ENCODE measurements at places on chromosomes 11 and 22.
A peak's percentile ranks its signal among the peaks of the same experiment; 100 is the strongest.

GRCh38 chr22:29840498-29840897 is 2.4 kb upstream of the ASCC2 start:
- H3K27me3 ChIP-seq = no peaks in the 10 kb centered on the region
- H3K4me1 ChIP-seq = peaks cover 27% of the 10 kb centered on the region
- H3K27ac ChIP-seq = no peak overlapping the region
- no peak for DNase-seq
- H3K4me3 ChIP-seq = no peak overlapping the region

DNA sequence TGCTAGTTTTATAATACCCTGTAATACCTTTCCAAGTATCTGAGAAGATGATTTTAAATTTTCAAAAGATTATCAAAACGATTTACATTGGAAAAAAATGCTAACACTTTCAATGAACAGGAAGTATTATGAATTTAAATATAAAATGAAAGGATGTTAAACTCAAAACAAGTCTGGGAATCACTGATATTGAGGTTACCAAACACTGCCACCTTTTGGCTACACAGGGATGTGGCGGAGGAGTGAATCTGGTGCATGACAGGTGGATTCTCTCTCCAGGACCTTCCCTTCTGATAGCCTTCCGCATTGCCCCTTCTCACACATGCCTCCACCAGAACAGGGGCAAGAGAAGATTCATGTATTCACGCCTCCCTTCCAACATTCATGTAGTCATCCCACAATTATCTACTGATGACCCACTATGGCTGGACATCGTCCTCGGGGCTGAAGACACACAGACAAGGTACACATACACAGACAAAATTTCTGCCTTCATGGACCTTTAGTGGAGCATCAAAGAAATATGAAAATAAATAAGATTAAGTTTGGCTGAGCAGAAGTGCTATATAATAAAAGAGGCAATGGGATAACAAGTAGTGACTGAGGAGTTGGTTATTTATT is 34.7 kb downstream of the ATG16L2 start:
- H3K36me3 ChIP-seq = peaks cover 13% of the 10 kb centered on the region
- H3K27ac ChIP-seq = no peak overlapping the region
- peaks cover 4% of the 10 kb centered on the region for H3K4me1 ChIP-seq
- H3K4me3 ChIP-seq = no peak overlapping the region

DNA sequence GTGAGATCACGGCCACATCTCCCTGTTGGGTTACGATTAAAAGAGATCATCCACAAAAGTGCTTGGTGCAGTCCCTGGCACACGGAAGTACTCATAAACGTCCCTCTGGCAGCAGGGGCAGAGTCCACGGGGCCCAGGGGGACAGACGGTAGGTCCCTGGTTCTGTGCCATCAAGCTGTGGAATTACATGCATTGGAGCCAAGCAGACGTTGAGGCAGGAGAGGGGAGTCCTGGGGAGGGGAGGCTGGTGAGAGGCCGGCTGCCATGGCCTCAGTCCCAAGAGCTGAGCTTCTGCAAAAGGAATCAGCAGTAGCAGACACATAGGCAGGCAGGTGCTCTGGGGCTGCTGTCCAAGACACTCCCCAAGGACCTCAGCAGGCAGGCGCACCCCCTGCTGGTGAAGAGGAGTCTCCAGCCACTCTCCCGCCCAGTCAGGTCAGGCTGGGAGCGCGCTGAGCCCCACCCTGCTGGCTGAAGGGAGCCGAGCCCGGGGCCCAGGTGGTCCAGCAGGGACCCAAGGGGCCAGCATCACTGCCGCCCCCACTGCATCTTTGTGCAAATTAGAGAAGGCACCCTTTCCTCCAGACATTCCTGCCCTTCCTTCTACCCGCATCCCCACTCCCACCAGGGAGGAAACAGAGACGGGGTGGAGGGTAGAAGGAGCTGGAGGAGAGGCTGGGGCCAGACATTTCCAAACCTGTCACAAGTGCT is 7.6 kb upstream of the KCTD17 start:
- H3K27ac ChIP-seq = no peak overlapping the region
- no peaks in the 10 kb centered on the region for H3K4me1 ChIP-seq
- no peaks in the 10 kb centered on the region for H3K36me3 ChIP-seq
- peak; percentile 58 for DNase-seq

DNA sequence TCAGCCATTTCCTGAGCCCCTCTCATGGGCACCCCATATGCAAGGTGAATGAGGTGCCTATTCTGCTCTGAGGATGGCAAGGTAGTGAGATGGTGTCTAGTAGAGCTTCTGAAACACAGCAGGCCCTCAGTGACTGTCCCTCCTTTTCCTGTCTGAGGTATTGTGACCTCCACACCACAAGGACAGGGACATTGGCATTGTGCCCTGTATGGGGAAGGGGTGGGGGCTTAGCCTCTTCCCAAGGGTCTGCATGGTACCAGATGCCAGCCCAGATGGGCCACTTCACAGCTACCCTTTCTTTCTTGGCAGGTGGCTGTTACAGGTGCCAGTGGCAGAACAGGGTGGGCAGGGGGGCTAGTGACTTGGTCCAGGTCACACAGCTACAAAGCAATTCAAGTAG is 78.8 kb downstream of the CABIN1 start:
- DNase-seq = no peak
- no peak overlapping the region for H3K4me3 ChIP-seq
- H3K4me1 ChIP-seq = no peaks in the 10 kb centered on the region
- H3K27ac ChIP-seq = no peak overlapping the region
- H3K36me3 ChIP-seq = peaks cover 88% of the 10 kb centered on the region
- no peaks in the 10 kb centered on the region for H3K27me3 ChIP-seq

DNA sequence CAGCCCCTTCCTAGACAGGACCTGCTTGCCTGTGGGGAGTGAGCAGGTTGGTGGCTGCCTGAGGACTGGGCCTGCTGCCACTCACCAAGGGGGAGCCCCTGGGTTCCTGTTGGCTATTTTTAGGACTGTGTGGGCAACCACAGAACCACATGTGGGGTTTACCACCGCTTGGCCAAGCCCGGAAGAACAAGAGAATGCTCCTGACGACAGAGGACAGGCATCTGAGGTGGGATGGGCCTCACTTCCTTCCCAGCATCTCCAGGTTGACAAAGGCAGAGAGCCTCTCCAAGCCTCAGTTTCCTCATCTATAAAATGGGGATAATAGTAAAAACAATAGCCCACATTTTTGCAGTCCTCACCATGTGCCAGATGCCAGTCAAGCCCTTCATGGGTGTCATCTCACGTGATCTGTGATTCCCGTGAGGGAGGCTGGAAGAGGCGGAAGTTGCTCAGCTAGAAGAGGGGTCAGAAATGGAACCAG is 43.6 kb downstream of the LRRC32 start:
- no peaks in the 10 kb centered on the region for H3K36me3 ChIP-seq
- no peak overlapping the region for H3K4me3 ChIP-seq
- no peaks in the 10 kb centered on the region for H3K27me3 ChIP-seq

DNA sequence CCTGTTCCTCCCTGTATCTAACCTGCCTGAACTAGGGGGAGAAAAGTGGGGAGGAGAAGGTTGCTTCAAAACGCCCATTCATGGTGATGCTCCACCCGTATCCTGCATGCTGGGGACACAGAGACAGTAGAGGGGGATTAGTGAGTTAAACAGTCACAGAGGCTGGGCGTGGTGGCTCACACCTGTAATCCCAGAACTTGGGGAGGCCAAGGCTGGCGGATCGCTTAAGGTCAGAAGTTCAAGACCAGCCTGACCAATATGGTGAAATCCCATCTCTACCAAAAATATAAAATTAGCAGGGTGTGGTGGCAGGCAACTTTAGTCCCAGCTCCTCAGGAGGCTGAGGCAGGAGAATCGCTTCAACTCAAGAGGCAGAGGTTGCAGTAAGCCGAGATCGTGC is 1.8 kb upstream of the DENND5A start:
- H3K36me3 ChIP-seq = no peaks in the 10 kb centered on the region
- DNase-seq = no peak
- H3K27me3 ChIP-seq = no peaks in the 10 kb centered on the region
- H3K4me1 ChIP-seq = peaks cover 20% of the 10 kb centered on the region
- no peak overlapping the region for H3K27ac ChIP-seq
- H3K4me3 ChIP-seq = no peak overlapping the region

DNA sequence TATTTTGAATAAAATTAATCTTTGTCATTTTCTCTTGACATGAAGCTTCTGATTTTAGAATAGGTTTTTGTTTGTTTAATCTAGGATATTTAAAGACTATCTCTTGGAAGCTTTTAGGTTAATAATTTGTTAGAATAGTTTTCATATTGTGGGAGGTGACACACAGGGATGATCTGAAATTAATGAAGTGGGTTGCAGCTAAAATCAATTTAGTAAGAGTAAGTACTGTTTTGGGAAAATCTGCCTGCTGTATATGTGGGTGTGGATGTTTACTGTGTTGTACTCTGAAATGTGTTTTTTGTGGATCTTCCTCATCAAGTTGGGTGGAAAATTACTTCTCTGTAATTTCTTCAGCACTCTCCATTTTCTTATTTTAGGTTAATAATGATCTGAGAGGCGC is 67.3 kb downstream of the BID start:
- H3K4me3 ChIP-seq = no peak overlapping the region
- H3K4me1 ChIP-seq = peaks cover 11% of the 10 kb centered on the region
- H3K27ac ChIP-seq = no peak overlapping the region
- DNase-seq = no peak

- H3K27ac ChIP-seq = peak overlapping the region; percentile 62
- peak overlapping the region; percentile 99 for H3K4me3 ChIP-seq
- H3K27me3 ChIP-seq = no peaks in the 10 kb centered on the region
Measured at GRCh38 chr11:33040033-33040861, 875 bp downstream of the TCP11L1 start.

All from CD4-positive, alpha-beta T cell (primary cell).